ENCODE measurements at places on chromosomes 12 and 14.

GRCh38 chr12:24705741-24706358, 243.1 kb downstream of the BCAT1 start:
- DNase-seq: no peak

DNA sequence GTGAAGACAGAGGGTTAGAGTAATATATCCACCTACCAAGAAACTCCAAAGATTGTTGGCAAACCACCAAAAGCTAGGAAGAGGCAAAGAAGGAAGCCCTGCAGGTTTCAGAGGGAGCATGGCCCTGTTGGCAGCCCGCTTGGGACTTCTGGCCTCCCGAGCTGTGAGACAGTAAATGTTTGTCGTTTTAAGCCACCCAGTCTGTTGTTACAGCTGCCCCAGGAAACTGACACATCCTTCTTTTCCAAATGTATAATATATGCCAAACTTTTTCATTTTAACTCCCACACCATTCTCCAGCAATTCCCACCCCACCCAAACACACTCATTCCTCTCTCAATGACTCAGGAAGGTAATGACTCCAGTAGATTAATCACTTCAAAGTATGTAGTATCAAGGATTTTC, 74.0 kb downstream of the RPS29 start:
- DNase-seq: no peak

- no peak for DNase-seq
Measured at GRCh38 chr12:9244894-9245293, 36.7 kb upstream of the PZP start.

DNA sequence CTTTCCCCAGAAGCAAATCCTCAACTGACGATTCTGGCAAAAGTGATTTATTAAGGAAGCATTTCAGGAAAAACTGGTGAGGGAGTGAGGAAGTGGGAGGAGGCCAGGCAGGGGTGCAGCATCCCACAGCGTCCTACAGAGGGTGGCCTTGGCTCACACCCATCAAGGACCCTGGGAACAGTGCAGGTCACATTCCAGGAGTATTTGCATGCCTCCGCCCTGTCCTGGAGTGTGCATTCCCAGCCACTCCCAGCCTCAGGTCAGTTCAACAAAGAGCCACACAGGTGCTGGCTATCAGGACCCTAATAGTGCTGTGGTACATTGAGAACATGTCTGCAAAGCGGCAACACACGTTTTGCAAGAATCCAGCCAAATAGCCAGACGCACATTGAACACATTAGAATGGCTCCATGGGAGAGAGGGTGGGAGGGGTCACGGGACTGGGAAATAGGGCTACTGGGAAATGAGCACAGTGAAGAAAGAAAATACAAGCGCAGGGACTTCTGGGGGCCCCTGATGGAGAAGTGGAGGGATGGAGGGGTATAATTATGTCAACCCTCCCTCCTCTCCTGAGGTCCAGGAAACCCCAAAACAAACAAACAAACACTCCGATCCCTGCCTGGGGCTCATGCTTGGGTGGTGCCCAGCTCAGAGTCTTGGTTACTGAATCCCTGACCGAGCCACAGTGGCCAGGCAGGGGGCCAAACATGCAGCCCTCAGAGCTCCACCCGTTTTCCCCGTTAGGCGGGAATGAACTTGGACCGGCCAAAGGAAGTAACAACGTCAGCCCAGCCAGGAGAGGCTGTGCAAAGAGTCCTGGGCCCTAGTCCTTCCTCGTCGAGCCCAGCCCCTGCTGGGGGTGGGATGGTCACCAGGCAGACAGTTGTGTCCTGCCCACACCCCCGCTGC, 36.5 kb downstream of the CMKLR1 start:
- no peak for DNase-seq

- no peak for DNase-seq
Measured at GRCh38 chr12:2084553-2085296, 31.9 kb downstream of the CACNA1C start.

GRCh38 chr12:27178723-27179399, 65.2 kb upstream of the STK38L start:
- no peak for DNase-seq
